Osteoblast (primary cell): ENCODE measurements at places on chromosomes 2 and 18. TPM values are rescaled to one million over a fixed set of nuclear protein-coding genes. Genes with fewer than 3 reads are reported as not detected.

DNA sequence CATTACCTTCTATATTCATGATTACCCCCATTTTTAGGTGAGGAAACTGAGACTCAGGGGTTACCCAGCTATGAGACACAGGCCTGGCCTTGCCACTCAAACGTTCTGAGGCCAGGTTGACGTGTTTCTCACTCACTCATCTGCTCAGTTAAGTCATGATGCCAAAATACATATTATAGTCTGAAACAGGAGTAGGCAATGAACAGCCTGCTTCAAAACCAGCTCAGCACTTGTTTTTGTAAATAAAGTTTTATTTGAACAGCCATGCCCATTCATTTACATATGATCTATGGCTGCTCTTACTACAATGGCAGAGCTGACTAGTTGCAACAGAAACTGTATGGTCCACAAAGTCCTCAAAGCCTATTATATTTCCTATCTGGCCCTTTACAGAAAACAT lies 74.1 kb upstream of the SMAD2 start:
- no peak for DNase-seq

DNA sequence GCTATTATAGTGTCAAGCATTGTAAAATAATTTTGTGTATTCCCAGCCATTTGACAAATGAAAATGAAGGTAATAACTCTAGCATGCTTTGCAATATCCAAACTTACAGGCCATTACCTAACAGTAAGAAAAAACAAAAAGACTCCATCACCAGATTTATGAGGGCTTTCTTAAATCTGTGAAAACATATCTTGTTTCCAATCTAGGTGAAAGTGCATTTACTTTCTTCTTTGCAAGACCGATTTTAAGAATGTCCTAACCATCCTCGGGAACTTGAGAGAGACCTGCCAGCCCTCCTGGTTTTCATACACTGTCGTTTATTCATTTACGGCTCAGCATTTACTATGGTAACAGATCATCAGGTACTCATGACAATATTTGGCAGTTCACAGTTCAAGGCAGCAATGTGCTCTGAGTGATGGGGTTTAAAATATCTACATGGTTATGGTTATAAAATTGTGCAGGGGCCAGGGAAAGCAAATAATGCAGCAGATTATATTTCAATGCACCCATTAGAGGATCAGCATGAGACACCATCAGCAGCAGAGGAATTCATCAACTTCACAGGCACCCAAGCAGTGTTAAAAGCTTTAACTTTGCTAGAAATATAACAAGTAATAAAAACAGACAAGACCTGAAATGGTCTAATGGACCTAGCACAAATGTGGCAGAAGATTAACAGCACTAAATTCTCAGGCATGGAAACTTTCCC lies 34.4 kb upstream of the PARD3B start:
- DNase-seq, result no peak

DNA sequence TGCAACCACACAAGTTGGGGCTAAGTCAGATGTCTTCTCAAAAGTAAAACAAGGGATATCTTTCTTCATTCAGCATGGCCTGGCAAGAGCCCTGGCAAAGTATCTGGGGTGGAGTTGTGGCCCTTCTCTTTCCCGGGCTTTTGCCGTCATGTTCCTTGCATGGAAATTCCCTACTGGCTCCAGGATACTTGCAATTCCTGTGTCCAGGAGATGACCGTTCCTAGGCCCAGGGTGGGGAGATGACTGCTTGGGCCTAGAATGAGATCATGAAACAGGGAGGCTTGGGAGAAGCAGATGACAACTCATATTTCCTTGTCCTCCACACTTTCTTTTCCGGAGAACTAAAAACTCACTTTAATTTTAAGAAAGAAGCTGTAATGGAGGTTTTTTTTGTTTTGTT lies 60.9 kb downstream of the TGIF1 start:
- no peak for DNase-seq

SERPINB12 gene
- total RNA-seq, result not detected in 2 replicates

GRCh38 chr2:102268510-102269199 lies 42.7 kb upstream of the IL1RL1 start:
- peak; percentile 62 for DNase-seq

GRCh38 chr2:95079199-95079683 lies 42.4 kb downstream of the MRPS5 start:
- no peak for DNase-seq

GRCh38 chr2:3709225-3709624 lies 5.8 kb downstream of the DCDC2C start:
- no peak for DNase-seq

PPM1B gene
- total RNA-seq, result 31.5 TPM in 2 replicates

DNA sequence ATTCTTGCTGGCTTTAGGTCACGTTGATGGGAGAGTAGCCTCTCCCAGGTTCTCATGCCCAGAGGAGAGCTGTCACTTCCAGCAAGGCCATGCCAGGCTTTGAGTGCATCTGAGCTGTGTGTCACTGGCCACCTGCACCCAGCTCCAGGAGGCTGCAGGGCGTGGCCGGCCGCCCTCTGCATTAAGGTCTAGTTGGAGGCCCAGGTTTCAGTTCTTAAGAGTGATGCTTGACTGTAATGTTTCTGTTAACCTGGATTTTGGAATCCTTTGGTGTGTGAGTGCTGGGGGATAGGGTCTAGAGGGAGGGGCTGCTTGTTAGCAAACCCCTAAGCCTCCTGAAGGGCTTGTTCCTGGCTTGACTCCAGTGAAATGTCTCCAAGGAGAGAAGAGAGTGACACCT lies 140.1 kb downstream of the ACOXL start:
- DNase-seq, result no peak

GRCh38 chr2:167509586-167509985 lies 621.3 kb downstream of the XIRP2 start:
- peak; percentile 52 for DNase-seq

DNA sequence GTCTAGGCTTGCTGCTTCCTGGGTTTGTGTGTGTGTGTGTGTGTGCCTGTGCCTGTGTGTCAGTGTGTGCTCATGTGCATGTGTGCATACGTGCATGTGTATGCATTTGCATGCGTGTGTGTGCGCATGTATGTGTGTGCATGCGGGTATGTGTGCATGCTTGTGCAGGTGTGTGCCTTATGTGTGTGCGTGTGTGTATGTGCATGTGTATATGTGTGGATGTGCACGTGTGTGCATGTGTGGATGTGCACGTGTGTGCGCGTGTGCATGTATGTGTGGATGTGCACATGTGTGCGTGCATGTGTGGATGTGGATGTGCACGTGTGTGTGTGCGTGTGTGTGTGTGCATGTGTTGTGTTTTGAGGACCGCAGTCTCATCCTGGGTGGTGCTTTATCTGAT lies 42.8 kb downstream of the LPIN1 start:
- no peak for DNase-seq

- DNase-seq, result no peak
Measured at GRCh38 chr2:99431587-99432275, 58.1 kb downstream of the REV1 start.

LRP2 gene
- total RNA-seq, result not detected in 2 replicates

GPR39 gene
- total RNA-seq, result 3.6 and 4.4 TPM in 2 replicates

GRCh38 chr2:43467891-43468290 lies 127.9 kb downstream of the THADA start:
- DNase-seq, result peak; percentile 89

- no peak for DNase-seq
Measured at GRCh38 chr2:118747637-118748036, 99.8 kb downstream of the EN1 start.

DNA sequence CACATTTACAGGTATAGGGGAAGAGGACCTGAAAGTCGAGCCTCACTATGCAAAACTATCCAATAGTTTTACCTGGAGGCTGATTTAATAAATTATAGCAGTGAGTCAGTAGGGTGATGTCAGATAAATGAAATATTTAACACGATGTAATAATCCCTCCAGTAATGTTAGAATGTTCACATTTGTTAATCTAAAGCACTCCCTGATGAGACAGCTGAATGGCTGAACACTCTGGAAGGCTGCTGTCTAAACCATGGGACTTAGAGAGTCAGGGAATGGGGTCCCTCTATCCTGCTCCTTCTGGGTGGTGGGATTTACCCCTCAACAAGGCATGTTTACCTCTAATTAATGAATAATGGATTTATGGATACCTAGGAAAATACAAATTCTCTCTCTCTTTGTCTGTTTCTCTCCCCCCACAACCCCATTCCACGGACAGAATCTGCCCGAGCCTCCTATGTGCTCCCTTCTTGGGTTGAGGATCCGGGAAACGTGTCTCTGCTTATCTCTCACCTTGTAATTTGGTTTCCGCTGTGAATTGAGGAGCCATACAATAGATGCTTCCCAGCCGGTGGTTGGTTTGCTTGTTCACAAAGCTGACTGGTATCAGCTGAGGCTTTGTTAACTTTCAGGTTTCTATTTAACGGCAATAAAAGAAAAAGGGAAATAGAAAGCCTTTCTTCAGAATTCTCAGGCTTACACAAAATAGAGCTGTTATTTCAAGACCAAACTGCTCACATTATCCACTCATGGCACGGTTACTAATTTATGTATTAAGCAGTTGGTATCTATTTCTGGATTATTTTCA lies 25.9 kb downstream of the LRRC30 start:
- no peak for DNase-seq

- no peak for DNase-seq
Measured at GRCh38 chr2:100222844-100223243, 80.5 kb upstream of the AFF3 start.

GRCh38 chr2:8558096-8558495 lies 123.8 kb upstream of the ID2 start:
- DNase-seq, result no peak

ANKAR gene
- 14.1 TPM in 2 replicates for total RNA-seq

DNA sequence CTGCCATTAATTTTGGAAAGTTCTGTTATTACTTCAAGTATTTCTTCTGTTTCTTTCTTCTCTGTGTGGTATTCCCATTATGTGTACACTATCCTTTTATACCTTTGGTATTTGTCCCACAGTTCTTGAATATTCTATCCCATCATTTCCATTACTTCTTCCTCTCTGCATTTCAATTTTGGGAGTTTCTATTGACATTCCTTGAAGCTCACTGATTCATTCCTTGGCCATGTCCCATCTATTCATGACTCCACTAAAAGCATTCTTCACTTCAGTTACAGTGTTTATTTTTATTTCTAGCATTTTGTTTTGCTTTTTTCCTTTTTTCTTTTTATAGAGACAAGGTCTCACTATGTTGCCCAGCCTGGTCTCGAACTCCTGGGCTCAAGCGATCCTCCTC lies 30.3 kb downstream of the PROC start:
- no peak for DNase-seq

DNA sequence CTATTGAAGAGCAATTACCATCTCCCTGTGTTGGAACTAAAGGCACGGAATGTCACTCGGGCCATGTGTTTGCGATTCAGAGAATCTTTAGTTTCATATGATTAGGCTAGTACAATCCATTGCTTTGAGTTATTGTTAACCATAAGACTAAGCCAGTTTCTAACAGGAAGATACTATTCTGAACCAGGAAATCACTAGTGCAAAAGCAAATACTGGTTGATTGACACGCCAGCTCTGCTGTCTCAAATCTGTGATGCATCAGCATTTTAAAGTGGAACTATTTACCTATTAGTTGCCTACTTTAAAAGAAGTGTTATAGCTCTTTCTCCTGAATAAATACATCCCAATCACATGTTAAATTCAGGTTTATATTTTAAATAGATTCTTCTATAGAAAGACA lies 61.9 kb downstream of the AFTPH start:
- no peak for DNase-seq

DNA sequence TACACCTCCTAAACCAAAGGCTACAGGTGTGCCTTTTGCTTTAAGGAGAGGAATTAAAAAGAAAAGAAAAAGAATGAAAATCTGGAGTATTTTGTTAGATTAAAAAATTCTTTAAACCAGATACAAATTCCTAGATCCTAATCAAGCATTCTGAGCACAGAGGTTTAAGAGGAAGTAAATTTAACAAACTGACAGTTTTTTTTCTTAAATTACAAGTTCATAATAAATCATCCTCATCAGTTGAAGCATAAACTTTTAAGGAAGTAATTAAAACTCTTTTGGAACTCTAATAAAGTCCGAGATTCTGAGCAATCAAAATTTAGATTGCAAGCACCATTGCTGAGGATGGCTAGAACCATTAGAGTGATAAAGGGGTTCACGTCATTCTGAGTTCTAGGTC lies 75.1 kb downstream of the POLE4 start:
- DNase-seq, result no peak

- DNase-seq, result no peak
Measured at GRCh38 chr18:10565835-10566234, 40.0 kb downstream of the NAPG start.

DNA sequence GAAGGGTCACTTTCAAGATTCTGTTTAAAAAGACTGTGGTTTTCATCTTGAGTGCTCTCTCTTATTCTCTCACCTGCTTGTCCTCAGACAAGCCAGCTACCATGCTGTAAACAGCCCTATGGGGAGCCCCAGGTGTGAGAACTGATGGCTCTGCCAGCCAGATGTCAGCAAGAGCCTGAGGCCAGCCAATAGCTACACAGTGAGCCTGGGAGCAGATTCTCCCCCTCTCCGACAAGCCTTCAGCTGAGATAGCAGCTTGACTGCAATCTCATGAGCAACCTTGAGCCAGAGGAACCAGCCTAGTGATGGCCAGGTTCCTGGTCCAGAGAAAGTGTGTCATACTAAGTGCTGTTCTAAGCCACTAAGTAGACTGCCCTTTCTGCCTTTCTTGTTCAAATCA lies 272.1 kb downstream of the NAPG start:
- DNase-seq, result no peak

CRYBA2 gene
- not detected in 2 replicates for total RNA-seq

GRCh38 chr18:10033016-10033399 lies 119.2 kb downstream of the VAPA start:
- DNase-seq, result no peak

DNA sequence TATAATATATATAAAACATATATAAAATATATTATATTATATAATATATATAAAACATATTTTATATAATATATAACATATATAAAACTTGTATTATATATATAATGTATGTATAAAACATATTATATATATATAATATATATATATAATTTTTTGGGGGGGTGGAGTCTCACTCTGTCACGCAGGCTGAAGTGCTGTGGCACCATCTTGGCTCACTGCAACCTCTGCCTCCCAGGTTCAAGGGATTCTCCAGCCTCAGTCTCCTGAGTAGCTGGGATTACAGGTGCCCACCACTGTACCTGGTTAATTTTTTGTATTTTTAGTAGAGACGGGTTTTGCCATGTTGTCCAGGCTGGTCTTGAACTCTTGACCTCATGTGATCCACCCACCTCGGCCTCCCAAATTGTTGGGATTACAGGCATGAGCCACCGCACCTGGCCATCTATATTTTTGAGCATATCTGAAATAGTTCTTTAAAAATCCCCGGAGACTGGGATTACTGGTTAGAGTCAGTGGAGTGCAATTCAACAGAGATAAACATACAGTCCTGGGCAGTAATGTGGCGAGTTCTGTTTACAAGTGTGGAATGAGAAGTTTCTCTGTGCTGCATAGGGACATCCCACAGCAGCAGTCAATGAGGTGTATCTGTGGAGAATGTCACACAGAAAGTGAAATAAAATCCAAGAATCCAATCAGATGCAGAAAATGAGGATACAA lies 208.4 kb downstream of the MYCN start:
- no peak for DNase-seq

DNA sequence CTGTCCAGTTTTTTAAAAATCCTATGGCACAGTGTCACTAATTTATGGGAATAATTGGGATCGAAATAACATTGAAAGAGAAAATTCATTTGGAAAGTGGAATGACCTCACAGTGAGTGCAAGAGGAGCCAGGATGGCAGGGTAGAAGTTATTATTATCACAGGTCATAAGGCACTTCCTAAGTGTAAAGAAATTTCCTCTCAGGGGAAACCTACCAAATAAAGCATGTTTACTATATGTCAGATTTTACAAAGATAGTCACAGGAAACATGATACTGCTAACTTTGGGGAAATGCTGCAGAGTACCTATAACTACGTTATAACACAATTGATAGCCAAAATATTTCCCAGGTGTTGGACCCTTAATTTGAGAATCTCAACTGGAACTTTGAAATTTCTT lies 226.3 kb upstream of the SMAD7 start:
- DNase-seq, result no peak

- DNase-seq, result no peak
Measured at GRCh38 chr18:50695431-50696176, 124.2 kb downstream of the MRO start.
